ENCODE measurements at places on chromosomes 7 and 10.

- no peak for DNase-seq
Observed at GRCh38 chr7:114413761-114414155, 857 bp upstream of the FOXP2 start.

GRCh38 chr7:132112106-132112505, 464.2 kb downstream of the PLXNA4 start:
- DNase-seq, result peak; percentile 23

DNA sequence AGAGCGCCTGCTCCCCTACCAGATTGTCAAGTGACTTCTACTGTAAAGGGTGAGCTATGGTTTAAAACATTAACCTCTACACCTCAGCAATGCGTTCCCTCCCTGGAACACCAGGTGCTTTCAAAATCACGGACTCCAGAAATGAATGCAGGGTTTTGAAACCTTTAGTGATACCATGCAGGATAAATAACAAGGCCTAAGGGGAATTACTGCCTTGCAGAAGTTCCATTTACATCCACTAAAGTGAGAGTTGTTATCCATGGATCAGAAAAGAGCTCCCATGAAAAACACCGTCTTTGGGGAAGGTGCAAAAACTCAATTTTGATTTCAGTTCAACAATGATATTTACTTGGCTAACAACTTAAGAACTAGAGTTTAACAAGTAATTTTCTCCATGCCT, 4.0 kb downstream of the FZD8 start:
- no peak for DNase-seq

DNA sequence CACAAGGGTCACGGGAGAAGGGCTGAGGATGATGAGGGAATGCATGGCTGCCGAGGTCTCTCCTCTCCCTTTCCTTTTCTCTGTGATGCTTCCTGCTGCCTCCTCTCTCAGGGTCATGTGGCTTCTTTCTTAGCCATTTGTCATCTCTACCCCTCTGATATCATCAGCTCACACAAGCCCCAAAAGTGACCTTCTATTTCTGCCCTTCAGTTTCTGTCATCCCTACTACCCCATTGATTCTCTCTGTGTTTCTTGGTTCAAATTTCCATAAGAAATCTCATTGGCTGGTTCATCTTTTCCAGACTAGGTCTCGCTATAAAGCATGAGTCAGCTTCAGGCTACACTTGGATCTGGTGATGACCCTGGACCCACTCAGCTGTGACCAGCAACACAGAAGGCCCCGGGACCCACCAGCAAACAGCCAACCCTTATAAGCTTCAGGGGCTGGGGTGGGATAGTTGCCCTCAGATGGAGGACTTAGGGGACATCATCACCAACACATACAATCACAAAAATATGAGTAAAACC, 284.3 kb downstream of the SKAP2 start:
- no peak for DNase-seq

- DNase-seq, result peak; percentile 3
Observed at GRCh38 chr7:372546-372931, 82.6 kb downstream of the FOXL3 start.

All from BE2C (cell line).